ENCODE measurements at places on chromosomes 2 and 18. TPM values are rescaled to one million over a fixed set of nuclear protein-coding genes. Genes with fewer than 3 reads are reported as not detected.

The IMMT gene
- 109 TPM for total RNA-seq

The GPAT2 gene
- 0.02 TPM for total RNA-seq

The C1D gene
- 32.5 TPM for total RNA-seq

The TBR1 gene
- 0.05 TPM for total RNA-seq

The PCARE gene
- not detected for total RNA-seq

The RND3 gene
- 45.9 TPM for total RNA-seq

The KCNF1 gene
- total RNA-seq = 29.8 TPM

The DHRS9 gene
- 3.3 TPM for total RNA-seq

The NEMP2 gene
- 5.5 TPM for total RNA-seq

The ASXL3 gene
- total RNA-seq = not detected

The BMP10 gene
- total RNA-seq = not detected

The PRSS56 gene
- 0.10 TPM for total RNA-seq

The AQP12A gene
- not detected for total RNA-seq

The RALB gene
- 58.6 TPM for total RNA-seq

The CKAP2L gene
- 13.9 TPM for total RNA-seq

The MARCO gene
- not detected for total RNA-seq

The DUSP19 gene
- 0.80 TPM for total RNA-seq

The NEUROD1 gene
- total RNA-seq = not detected

The NT5C1B gene
- total RNA-seq = not detected

The IL1R1 gene
- 55.7 TPM for total RNA-seq

The AQP12B gene
- total RNA-seq = not detected

The MC2R gene
- not detected for total RNA-seq

The ABI2 gene
- total RNA-seq = 55.9 TPM

The C2orf66 gene
- total RNA-seq = 0.08 TPM

The MEMO1 gene
- 75.1 TPM for total RNA-seq

The SPR gene
- total RNA-seq = 128 TPM

The SP5 gene
- total RNA-seq = not detected

The NEB gene
- total RNA-seq = 0.20 TPM

The FBXO41 gene
- 4.7 TPM for total RNA-seq

The MLPH gene
- total RNA-seq = 335 TPM

The ALK gene
- not detected for total RNA-seq

The ZSCAN30 gene
- total RNA-seq = 0.84 TPM

The DYNAP gene
- total RNA-seq = not detected

The PROM2 gene
- total RNA-seq = not detected

The FER1L5 gene
- total RNA-seq = not detected

The LOXHD1 gene
- total RNA-seq = not detected

The FLACC1 gene
- total RNA-seq = 0.14 TPM

The RAB6D gene
- not detected for total RNA-seq

The RAB6C gene
- total RNA-seq = not detected

The QPCT gene
- 20.8 TPM for total RNA-seq

The SNED1 gene
- total RNA-seq = 1.1 TPM

The NEU2 gene
- total RNA-seq = not detected

The GREB1 gene
- total RNA-seq = 2.3 TPM

The SLC8A1 gene
- total RNA-seq = 0.20 TPM

The SULT1C4 gene
- total RNA-seq = not detected

The PAX3 gene
- total RNA-seq = not detected

The IL18RAP gene
- 0.25 TPM for total RNA-seq

The AMER3 gene
- not detected for total RNA-seq
